ENCODE measurements at places on chromosomes 2 and 18. TPM values are rescaled to one million over a fixed set of nuclear protein-coding genes. Genes with fewer than 3 reads are reported as not detected.

The KIF5C gene
- 6.1 TPM for total RNA-seq

The MC5R gene
- total RNA-seq = not detected

The DSG3 gene
- not detected for total RNA-seq

The PROKR1 gene
- total RNA-seq = not detected

The MALL gene
- total RNA-seq = 0.19 TPM

The NETO1 gene
- not detected for total RNA-seq

The MORN2 gene
- total RNA-seq = 1.7 TPM

The TBR1 gene
- not detected for total RNA-seq

The TMEM17 gene
- not detected for total RNA-seq

The SLC16A14 gene
- 0.08 TPM for total RNA-seq

The PPIG gene
- total RNA-seq = 53.4 TPM

The CYP27C1 gene
- not detected for total RNA-seq

The RPRM gene
- not detected for total RNA-seq

The RESP18 gene
- not detected for total RNA-seq

The ALKAL2 gene
- not detected for total RNA-seq

The STAM2 gene
- total RNA-seq = 20.1 TPM

The EMILIN2 gene
- total RNA-seq = 18.6 TPM

The CD8B gene
- 1.3 TPM for total RNA-seq

The CRYGD gene
- total RNA-seq = not detected

The DSG1 gene
- not detected for total RNA-seq

The MFSD6 gene
- 42.3 TPM for total RNA-seq
